ENCODE measurements at places on chromosomes 5 and 9. TPM values are rescaled to one million over a fixed set of nuclear protein-coding genes. Genes with fewer than 3 reads are reported as not detected.
A peak's percentile ranks its signal among the peaks of the same experiment; 100 is the strongest.

Gene RANBP3L
- total RNA-seq: not detected

Gene RAI14
- total RNA-seq: 4.0 TPM

Gene FBN2
- total RNA-seq: not detected

Gene AQP3
- 2.1 TPM for total RNA-seq

Gene ZDHHC11B
- 0.07 TPM for total RNA-seq

Gene NR4A3
- 169 TPM for total RNA-seq

Gene NUDT12
- 3.1 TPM for total RNA-seq

Gene ECPAS
- 107 TPM for total RNA-seq

Gene HAPLN1
- total RNA-seq: not detected

Gene ASPN
- not detected for total RNA-seq

Gene POC5
- total RNA-seq: 16.5 TPM

Gene RALGDS
- 78.8 TPM for total RNA-seq

Gene BTNL3
- not detected for total RNA-seq

Gene SH3PXD2B
- 0.11 TPM for total RNA-seq

Gene GFPT2
- total RNA-seq: not detected

Gene MSMP
- 0.41 TPM for total RNA-seq

- H3K36me3 ChIP-seq: peaks cover 12% of the 10 kb centered on the region
- DNase-seq: no peak
- no peak overlapping the region for H3K4me3 ChIP-seq
- H3K27me3 ChIP-seq: no peaks in the 10 kb centered on the region
Measured at GRCh38 chr5:54611290-54611951, 93.9 kb downstream of the SNX18 start.

GRCh38 chr5:43294226-43294625 lies 19.0 kb downstream of the HMGCS1 start:
- H3K27me3 ChIP-seq: no peaks in the 10 kb centered on the region
- H3K4me3 ChIP-seq: no peak overlapping the region
- DNase-seq: no peak
- peaks cover 92% of the 10 kb centered on the region for H3K36me3 ChIP-seq
- H3K4me1 ChIP-seq: peaks cover 42% of the 10 kb centered on the region

- H3K4me1 ChIP-seq: no peaks in the 10 kb centered on the region
- H3K4me3 ChIP-seq: no peak overlapping the region
- no peaks in the 10 kb centered on the region for H3K36me3 ChIP-seq
- H3K27ac ChIP-seq: no peak overlapping the region
Measured at GRCh38 chr9:134984372-134985265, 66.9 kb upstream of the FCN1 start.

DNA sequence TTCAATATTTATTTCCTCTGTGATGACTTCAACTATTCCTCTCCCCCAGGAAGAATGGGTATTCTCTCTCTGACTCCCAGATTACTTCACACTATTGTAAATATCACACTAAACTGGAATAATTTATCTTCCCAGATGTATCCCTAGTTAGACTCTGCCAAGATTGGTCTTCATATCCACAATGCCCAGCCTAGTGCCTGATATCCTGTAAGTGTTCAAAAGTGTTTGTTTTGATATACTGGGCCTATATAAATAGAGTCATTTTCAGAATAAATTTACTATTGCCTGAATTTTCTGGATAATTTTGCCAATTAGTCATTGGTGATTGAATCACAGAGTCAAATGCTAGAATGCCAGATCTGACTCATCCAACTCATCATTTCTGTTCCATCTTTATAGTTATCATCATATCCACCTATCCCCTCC lies 143.7 kb upstream of the TNC start:
- no peak overlapping the region for H3K27ac ChIP-seq
- no peaks in the 10 kb centered on the region for H3K36me3 ChIP-seq
- H3K4me3 ChIP-seq: no peak overlapping the region
- DNase-seq: no peak

DNA sequence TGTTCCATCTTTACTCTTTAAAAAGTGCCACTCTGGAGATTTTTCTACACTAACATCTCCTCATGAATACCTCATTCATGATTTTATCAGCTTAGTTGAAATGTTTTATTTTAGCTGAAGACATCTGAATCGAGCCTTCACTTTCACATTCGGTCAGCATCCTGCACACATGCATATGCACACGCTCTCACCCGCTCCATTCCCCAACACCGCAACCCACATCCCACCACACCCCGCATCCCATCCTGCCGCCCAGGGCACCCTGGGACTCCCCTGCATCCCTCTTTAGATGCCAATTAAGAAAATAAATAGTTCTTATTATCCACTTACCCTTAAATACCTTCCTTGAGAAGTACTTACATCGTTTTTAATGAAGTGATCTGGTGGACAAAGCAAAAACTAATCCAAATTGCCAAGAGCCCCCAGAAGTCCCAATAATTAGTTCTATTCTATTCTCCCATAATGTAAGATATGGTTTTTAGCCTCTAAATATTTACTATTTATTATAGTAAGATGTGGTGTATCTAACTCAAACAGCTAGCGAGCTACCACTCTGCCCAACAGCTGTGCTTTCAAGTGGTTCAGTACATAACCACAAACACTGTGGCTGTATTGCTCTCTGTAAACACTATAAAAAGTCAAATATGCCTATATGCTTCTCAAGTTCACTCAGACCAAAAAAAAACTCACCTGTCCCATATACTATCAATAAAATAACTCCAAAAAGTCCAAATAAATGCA lies 38.2 kb downstream of the GZMK start:
- H3K4me3 ChIP-seq: peak overlapping the region; percentile 64
- H3K27me3 ChIP-seq: no peaks in the 10 kb centered on the region
- H3K27ac ChIP-seq: peak overlapping the region; percentile 94
- H3K36me3 ChIP-seq: peaks cover 58% of the 10 kb centered on the region

- no peaks in the 10 kb centered on the region for H3K27me3 ChIP-seq
- DNase-seq: no peak
- no peak overlapping the region for H3K27ac ChIP-seq
- no peaks in the 10 kb centered on the region for H3K36me3 ChIP-seq
Measured at GRCh38 chr5:106796081-106796480, 874.7 kb downstream of the EFNA5 start.

GRCh38 chr5:1464096-1464446 lies 18.8 kb upstream of the SLC6A3 start:
- H3K27me3 ChIP-seq: no peaks in the 10 kb centered on the region
- no peak overlapping the region for H3K27ac ChIP-seq
- no peak for DNase-seq
- no peak overlapping the region for H3K4me3 ChIP-seq
- peaks cover 72% of the 10 kb centered on the region for H3K36me3 ChIP-seq
- H3K4me1 ChIP-seq: no peaks in the 10 kb centered on the region

DNA sequence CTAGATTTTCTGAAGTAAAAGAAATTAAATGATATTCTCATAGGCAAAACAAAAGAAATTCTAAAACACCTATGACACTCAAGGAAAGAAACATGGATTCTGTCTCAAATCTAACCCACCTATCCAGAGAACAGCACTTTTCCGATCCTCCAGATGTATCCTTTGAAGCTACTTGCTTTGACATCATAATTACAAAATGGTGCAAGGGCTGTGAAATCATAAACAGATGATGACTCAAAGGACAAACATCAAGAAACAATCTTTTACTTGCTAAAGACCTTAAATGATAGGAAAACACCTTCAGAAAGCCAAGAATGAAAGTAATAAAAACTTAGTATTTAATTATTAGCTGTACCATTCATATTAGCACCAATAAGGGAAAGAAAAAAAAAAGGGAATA lies 202.6 kb downstream of the DENND1A start:
- no peaks in the 10 kb centered on the region for H3K27me3 ChIP-seq
- H3K36me3 ChIP-seq: peaks cover 3% of the 10 kb centered on the region
- no peak for DNase-seq
- no peak overlapping the region for H3K27ac ChIP-seq

GRCh38 chr5:111726986-111727385 lies 30.0 kb downstream of the NREP start:
- H3K4me1 ChIP-seq: peaks cover 23% of the 10 kb centered on the region
- no peak overlapping the region for H3K27ac ChIP-seq
- H3K36me3 ChIP-seq: peaks cover 48% of the 10 kb centered on the region
- H3K27me3 ChIP-seq: no peaks in the 10 kb centered on the region

DNA sequence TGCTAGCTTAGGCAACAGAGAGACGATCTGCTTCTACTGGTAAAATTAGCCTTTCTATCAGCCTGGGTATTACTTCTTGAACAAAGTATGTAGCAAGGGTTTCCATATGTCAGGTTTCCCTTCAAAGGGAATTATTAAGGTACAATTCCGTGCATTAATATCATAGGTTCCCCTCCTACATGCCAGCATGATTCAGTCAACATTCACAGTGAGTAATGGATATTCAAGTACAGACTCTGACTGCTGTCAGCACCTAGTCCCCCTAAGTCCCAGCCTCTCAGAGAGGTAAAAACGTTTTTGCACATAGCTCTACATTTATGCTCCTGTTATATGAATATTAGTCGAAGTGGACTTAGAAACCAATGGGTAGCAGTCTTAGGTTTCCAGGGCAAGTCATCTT lies 322.4 kb upstream of the CCNG1 start:
- no peaks in the 10 kb centered on the region for H3K27me3 ChIP-seq
- H3K4me1 ChIP-seq: no peaks in the 10 kb centered on the region
- H3K4me3 ChIP-seq: no peak overlapping the region
- no peak overlapping the region for H3K27ac ChIP-seq
- DNase-seq: no peak
- H3K36me3 ChIP-seq: no peaks in the 10 kb centered on the region

GRCh38 chr5:103840600-103840999 lies 278.0 kb upstream of the NUDT12 start:
- H3K36me3 ChIP-seq: no peaks in the 10 kb centered on the region
- no peak overlapping the region for H3K27ac ChIP-seq
- H3K27me3 ChIP-seq: no peaks in the 10 kb centered on the region
- no peak overlapping the region for H3K4me3 ChIP-seq
- no peaks in the 10 kb centered on the region for H3K4me1 ChIP-seq

GRCh38 chr9:130194378-130194932 lies 22.3 kb downstream of the NCS1 start:
- no peak overlapping the region for H3K27ac ChIP-seq
- H3K4me3 ChIP-seq: no peak overlapping the region
- no peaks in the 10 kb centered on the region for H3K4me1 ChIP-seq
- H3K27me3 ChIP-seq: no peaks in the 10 kb centered on the region

- peaks cover 71% of the 10 kb centered on the region for H3K36me3 ChIP-seq
- H3K27ac ChIP-seq: peak overlapping the region; percentile 15
- no peaks in the 10 kb centered on the region for H3K27me3 ChIP-seq
- H3K4me1 ChIP-seq: peaks cover 58% of the 10 kb centered on the region
Measured at GRCh38 chr9:110064803-110065202, 143.2 kb downstream of the C9orf152 start.

GRCh38 chr9:86142973-86143372 lies 43.6 kb upstream of the GOLM1 start:
- no peak for DNase-seq
- H3K36me3 ChIP-seq: no peaks in the 10 kb centered on the region
- H3K27me3 ChIP-seq: no peaks in the 10 kb centered on the region
- no peak overlapping the region for H3K27ac ChIP-seq

DNA sequence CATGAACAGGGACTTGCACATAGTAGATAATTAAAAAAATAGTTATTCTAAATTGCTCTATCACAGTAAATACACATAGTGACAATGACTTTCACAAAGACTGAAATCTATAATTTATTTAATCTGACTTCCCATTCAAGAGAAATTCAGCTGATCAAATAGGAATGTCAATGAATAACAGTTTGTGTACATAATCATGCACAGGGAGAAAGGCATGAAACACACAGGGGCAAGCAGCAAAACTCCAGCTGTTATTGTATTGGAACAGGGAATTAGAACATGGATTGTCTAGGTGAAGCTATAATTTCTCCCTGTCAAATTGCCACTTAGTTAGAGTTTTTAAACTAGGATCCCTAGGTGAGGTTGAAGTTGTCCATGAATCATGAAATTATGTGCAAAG lies 99.9 kb downstream of the HCN1 start:
- H3K27ac ChIP-seq: no peak overlapping the region
- H3K36me3 ChIP-seq: no peaks in the 10 kb centered on the region
- H3K27me3 ChIP-seq: no peaks in the 10 kb centered on the region
- DNase-seq: no peak

GRCh38 chr9:94584555-94584954 lies 9.1 kb downstream of the FBP2 start:
- no peak for DNase-seq
- H3K4me3 ChIP-seq: no peak overlapping the region
- no peaks in the 10 kb centered on the region for H3K36me3 ChIP-seq
- H3K27me3 ChIP-seq: peaks cover 11% of the 10 kb centered on the region
- H3K27ac ChIP-seq: peak overlapping the region; percentile 24
- H3K4me1 ChIP-seq: peaks cover 17% of the 10 kb centered on the region

DNA sequence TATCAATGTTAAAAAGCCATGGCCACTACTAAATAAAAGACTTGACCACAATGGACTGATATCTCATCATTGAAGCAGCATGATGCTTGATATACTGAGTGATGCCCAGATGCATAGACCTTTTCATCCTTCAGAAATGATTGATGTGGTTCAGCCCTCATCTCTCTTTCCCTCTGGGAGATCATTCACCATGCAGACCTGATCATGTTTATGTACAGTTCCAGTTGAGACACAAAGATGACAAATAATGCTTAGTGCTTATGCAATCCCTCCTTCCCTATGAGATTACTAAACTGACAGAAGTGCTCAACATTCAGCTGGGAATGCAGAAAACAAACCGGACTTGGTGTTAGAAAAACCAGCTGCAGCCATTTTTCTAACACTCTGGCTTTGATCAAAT lies 91.9 kb upstream of the TLR4 start:
- no peaks in the 10 kb centered on the region for H3K36me3 ChIP-seq
- H3K4me1 ChIP-seq: no peaks in the 10 kb centered on the region
- H3K27me3 ChIP-seq: no peaks in the 10 kb centered on the region
